ENCODE measurements at places on chromosomes 5 and 9.
A peak's percentile ranks its signal among the peaks of the same experiment; 100 is the strongest.

DNA sequence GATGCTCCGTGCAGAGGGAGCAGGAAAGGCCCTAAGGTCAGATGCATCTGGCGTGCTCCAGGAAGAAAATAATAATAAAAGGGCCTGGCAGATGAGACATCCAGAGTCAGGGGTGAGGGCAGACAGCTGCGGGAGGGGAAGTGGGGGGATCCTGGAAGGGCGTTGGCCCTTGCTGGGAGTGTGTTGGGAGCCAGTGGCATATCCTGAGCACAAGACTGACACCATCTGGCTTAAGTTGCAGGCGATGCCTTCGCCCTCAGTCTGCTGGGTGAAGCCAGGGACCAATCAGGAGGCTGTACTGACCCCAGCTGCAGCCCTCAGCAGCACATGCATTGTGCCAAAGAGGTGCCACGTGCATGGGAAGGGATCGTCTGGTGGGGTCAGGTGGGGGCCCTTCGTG, 3.8 kb downstream of the OR2V2 start:
- no peak for DNase-seq

DNA sequence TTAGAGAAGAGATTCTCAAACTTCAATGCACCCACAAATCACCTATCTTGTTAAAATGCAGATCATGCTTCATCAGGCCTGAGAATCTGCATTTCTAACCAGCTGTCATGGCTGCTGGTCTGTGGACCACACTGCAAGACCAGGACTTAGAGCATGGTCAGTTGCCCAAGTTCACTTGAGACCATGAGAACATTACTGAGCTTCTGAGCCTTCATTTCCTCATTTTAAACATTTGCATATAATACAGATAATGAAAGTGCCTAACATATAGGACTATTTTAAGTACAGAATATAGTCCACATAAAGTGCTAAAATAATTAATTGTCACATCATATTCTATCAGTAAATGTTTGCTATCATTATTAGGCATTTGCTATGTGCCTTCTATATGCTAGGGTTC, 260.8 kb upstream of the TNC start:
- DNase-seq: no peak

DNA sequence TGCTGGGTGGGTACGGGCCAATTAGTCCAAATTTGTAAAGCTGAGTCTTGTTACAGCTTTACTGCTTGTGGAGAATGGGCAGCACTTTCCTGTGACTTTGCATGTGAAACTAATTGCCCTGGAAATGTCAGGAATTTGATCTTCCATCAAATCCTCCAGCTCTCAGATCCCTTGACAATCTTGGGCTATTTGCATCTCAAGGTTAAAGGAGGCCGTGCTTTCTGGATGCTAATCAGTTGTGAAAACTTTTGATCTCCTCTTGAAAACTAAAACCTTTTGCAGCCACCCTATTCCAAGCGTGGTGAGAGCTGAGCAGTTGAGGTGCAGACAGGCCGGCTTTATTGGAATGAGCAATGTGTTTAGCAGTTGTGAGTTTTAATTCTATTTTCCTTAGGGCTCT, 68.0 kb upstream of the CLINT1 start:
- no peak for DNase-seq

DNA sequence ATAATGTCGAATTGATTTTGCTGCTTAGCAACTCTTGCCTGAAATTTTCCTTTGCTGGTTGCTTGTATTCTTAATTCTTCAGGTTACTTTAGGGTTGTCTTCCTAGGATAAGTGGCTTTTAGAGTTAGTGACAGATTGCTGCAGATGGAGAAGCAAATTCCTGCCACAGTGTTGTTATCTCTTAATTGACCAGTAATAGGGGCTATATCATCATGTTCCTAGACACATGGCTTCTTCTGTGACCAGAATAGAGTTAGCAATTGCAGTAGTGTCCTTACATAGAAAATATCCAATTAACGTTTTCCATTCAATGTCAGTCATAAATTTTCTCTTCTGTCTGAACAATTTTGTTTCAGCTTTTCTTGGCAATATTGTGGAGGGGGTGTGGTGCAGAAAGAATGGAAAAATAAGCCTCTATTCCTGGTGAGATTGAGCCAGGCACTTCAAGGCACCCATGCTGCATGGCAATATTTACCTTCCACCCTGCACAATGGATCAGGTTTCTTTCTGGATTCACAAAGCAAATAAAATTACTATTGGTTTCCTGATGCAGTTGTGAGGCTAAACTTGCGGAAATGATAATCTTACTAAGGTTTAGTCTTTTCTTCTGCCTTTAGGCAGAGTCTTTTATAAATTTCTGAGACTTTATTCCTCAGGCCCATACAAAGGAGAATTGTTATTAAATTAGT, 1481.5 kb downstream of the EFNA5 start:
- DNase-seq: no peak

- DNase-seq: no peak
Measured at GRCh38 chr9:5922192-5922591, 31.5 kb downstream of the MLANA start.

- no peak for DNase-seq
Measured at GRCh38 chr5:3035452-3035851, 284.0 kb upstream of the IRX2 start.

GRCh38 chr5:100840370-100840769, 62.7 kb downstream of the ST8SIA4 start:
- no peak for DNase-seq

DNA sequence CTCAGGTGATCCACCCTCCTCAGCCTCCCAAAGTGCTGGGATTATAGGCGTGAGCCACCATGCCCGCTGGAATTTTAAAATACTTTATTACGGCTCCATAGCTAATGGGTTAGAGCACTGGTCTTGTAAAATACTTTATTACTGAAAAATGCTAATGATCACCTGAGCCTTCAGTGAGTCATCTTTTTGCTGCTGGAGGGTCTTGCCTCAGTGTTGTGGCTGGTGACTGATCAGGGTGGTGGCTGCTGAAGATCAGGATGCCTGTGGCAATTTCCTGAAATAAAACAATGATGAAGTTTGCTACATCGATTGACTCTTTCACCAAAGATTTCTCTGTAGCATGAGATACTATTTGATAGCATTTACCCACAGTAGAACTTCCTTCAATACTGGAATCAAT, 26.0 kb upstream of the GNE start:
- DNase-seq: no peak

GRCh38 chr5:94094793-94095441, 353.5 kb upstream of the POU5F2 start:
- DNase-seq: no peak

- DNase-seq: no peak
Measured at GRCh38 chr9:137123468-137123837, 8.9 kb upstream of the DPP7 start.

- DNase-seq: no peak
Measured at GRCh38 chr9:9820436-9820835, 792.4 kb downstream of the PTPRD start.

DNA sequence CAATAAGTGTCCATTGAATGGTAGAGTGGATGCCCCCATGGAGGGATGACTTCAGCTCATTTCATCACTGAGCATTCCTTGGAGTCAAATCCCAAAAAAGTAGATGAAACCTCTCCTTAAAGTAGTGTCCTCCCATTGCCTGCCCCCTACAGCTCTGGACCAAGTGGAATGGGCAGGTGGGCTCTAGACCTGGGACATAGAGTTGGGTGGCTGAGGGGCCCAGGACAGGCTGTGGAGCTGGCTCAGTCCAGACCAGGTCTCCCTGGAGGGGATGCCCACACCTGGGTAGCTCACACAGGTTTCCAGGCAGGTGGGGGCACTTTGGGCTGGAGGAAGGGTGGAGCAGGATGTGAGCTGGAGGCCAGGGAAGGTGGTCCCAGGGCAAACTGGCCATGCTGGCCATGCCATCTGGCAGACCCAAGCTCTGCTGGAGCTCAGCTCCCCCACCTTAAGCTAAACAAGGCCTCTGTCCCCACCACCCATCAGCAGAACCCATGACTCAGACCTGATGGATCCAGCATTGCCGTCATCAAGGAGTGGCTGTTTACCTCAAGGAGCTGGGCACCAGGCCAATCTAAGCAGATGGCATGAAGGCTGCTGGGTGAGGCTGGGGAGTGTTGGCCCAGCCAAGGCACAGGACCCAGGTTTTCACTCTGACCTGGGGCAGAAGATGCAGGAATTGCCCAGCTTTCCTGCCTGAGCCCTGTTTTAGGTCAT, 6.2 kb upstream of the SPINK4 start:
- DNase-seq: peak; percentile 86

DNA sequence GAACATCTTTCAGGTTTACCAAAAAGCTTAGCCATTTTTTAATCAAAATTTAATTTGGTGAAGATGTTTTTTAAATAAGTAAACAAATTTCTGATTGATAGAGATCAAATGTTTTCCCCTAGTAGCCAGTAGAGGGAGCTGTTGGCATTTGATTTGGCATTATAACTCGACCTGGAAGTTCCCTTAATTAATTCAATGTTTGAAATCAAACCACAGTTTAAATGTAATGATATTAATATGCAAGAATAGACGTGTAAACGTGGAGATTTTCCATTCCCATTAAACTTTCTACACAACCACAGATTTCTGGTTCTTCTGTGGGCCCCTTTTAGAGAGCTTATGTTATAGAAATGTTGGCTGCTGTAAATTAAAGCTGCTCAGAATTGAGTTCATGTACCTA, 148.1 kb upstream of the MPDZ start:
- peak; percentile 100 for DNase-seq

DNA sequence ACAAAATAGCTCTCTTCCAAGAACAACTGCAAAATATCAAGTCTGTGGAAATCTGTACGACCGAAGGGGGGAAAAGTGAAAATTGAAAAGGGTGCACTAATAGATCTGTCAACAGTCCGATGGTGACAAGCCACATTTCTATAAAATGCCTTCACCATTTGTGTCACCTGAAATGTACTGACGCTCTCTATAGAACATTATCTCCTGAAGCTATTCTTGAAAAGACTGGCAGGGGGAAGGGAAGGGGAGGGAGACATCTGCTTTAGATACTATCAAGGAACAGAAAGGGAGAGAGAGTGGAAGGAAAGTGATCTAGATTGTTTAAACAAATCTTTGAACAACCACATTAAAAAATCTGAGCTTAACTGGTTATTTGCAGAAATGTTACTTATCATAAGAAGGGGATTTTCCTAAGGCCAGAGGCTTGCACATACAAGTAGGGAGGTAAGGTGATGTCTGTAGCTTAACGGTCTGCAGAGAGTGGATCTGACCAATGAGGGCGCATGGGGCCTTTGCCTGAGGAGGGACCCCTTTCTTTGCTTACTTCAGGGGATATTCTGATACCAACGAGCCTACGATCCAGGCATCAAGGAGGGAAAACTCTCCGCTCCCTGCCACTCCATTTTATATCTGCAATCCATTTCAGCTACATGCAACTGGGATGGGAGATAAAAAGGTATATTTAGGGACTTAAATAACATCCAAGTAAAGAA, 92.1 kb downstream of the CRB2 start:
- DNase-seq: no peak

GRCh38 chr5:146675636-146676035, 159.6 kb upstream of the GPR151 start:
- DNase-seq: no peak

GRCh38 chr9:136671254-136671614, 8.5 kb downstream of the EGFL7 start:
- DNase-seq: no peak
